ENCODE measurements at places on chromosomes 12 and 14.

- DNase-seq: no peak
These were observed 4.5 kb upstream of the ARF3 start for GRCh38 chr12:48961801-48962200.

DNA sequence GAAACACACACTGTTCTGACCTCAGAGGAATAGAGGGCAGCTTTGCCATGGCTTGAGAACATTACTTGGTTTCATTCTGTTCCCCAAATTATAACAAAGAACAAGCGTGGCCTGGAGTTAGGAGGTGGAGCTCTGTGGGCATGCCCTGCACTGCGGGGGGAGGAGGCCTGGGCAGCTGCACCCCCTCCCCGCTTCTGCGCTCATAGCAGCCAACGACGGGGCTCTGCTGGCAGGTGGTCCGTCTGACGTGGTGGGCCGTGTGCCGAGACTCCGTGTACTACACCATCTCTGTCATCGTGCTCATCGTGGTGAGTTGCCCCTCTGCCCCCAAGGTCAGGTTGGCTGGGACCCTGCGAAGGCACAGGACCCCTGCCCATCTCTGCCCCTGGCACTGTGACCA is 70.4 kb upstream of the RIN3 start:
- no peak for DNase-seq

DNA sequence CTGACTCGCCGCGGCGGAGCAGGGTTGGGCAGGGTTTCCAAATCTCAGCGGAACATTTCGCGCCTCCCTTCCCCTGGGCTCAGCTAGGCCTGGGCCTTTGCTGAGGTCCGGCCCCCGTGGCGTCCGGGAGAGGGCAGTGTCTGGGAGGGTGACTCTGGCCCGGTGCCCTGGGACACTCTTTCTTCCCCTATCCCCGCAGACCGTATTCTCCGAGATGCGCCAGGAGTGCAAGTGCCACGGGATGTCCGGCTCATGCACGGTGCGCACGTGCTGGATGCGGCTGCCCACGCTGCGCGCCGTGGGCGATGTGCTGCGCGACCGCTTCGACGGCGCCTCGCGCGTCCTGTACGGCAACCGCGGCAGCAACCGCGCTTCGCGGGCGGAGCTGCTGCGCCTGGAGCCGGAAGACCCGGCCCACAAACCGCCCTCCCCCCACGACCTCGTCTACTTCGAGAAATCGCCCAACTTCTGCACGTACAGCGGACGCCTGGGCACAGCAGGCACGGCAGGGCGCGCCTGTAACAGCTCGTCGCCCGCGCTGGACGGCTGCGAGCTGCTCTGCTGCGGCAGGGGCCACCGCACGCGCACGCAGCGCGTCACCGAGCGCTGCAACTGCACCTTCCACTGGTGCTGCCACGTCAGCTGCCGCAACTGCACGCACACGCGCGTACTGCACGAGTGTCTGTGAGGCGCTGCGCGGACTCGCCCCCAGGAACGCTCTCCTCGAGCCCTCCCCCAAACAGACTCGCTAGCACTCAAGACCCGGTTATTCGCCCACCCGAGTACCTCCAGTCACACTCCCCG is 3.0 kb downstream of the WNT1 start:
- no peak for DNase-seq

DNA sequence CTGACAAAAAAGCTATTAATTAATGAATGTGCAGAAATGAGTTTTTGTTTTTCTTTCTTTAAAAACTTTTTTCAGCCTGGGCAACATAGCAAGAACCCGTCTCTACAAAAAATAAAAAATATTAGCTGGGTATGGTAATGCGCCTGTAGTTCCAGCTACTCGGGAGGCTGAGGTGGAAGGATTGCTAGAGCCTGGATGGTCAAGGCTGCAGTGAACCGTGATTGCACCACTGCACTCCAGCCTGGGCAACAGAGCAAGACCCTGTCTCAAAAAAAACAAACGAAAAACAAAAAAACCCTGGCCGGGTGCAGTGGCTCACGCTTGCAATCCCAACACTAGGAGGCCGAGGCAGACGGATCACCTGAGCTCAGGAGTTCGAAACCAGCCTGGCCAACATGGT is 7.9 kb downstream of the GIT2 start:
- no peak for DNase-seq

All from AG04450 (cell line).